ENCODE measurements at places on chromosomes 12 and 14.

GRCh38 chr14:89303456-89304435, 113.3 kb downstream of the FOXN3 start:
- peak; percentile 86 for DNase-seq

DNA sequence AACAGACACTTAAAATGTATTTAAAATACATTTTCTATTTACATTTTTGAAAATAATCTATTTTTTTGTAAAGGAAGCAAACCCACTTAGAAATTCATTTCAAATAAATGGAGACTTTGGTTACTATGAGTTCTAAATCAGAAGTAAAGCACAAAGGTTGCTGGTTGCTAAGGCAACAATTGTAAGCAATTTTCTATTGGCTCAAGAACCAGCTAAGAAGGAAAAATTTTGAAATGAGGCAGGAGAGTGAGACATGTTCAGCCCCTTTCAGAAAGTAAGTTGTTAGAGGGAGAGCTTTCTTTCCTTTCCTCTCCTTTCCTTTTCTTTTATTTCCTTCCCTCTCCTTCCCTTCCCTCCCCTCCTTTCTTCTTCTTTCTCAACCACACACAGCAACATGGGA, 80.7 kb downstream of the PRMT8 start:
- no peak for DNase-seq

- DNase-seq = peak; percentile 91
Observed at GRCh38 chr12:806200-806791, 53.9 kb downstream of the WNK1 start.

DNA sequence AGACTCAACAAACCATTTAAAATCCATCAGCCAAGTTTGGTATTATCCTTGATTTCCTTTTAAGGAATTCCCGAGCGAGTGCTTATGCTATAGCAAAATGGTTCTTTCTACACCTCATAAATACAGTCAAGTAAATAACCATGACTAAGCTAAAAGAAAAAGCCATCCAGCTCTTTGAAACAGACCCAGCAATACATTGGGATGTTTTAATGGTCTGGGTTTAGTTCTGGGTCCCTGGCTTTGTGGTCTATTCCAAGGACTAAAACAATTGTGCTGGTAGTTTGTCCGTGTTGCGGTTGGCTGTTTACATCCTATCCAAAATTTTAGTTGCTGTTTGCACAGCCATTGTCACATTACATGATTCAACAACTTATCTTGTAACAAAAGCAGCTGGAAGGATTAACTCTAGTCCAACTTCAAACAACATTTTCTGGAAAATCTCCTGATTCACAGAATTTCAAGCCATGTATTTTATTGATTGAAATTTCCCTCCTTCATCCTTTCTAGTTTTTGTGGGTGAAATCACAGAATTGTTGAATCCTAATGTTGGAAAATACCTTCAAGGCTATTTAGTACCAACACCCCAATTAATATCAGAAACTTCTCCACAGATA, 19.6 kb downstream of the KLRB1 start:
- no peak for DNase-seq

- no peak for DNase-seq
Observed at GRCh38 chr12:123057513-123058265, 77.2 kb downstream of the ARL6IP4 start.

- DNase-seq = no peak
Observed at GRCh38 chr14:67524634-67524963, 8.5 kb upstream of the PLEKHH1 start.

DNA sequence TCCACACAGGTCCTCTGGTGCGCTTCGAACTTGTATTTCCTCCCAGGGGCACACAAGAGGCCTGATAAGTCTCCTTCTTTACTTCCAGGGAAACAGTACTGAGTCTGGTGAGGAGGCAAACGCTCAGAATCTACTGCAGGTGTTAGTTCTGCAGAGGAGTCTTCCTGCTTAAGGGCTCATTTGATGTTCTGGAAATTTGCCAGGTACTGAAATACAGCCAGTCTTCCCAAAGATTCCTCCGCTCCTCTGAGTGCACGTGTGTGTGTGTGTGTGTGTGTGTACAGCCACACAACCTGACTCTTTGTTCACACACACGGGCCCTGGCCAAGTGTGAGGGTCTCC, 92.0 kb downstream of the FBXL14 start:
- peak; percentile 60 for DNase-seq

GRCh38 chr14:51644217-51644933, 7.3 kb upstream of the FRMD6 start:
- DNase-seq = no peak

DNA sequence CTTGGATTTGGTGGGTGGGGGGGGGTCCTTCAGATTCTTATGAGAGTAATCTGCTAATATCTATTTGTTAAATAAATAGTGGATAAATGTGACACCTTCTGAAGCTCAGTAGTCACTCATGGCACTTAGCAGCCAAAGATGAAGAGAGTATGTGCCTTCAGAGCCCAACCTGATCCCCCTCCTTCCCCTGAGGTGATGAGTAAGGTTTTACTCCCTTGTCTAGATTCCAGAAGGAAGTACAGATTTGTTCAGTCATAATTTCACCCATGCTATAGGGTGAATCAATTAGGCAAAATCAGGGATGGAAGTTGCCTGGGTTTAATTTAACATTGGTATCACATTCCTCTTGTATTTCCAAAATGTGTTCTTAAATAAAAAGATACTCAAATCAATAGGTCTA, 340.3 kb upstream of the ATP2B1 start:
- no peak for DNase-seq

- DNase-seq = no peak
Observed at GRCh38 chr14:54146601-54147000, 190.0 kb upstream of the BMP4 start.

DNA sequence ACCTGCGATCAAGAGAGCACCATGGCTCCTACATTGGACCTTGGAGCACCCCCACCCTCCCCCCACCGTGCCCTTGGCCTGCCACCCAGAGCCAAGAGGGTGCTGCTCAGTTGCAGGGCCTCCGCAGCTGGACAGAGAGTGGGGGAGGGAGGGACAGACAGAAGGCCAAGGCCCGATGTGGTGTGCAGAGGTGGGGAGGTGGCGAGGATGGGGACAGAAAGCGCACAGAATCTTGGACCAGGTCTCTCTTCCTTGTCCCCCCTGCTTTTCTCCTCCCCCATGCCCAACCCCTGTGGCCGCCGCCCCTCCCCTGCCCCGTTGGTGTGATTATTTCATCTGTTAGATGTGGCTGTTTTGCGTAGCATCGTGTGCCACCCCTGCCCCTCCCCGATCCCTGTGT, 1.8 kb upstream of the RNU7-1 start:
- no peak for DNase-seq

DNA sequence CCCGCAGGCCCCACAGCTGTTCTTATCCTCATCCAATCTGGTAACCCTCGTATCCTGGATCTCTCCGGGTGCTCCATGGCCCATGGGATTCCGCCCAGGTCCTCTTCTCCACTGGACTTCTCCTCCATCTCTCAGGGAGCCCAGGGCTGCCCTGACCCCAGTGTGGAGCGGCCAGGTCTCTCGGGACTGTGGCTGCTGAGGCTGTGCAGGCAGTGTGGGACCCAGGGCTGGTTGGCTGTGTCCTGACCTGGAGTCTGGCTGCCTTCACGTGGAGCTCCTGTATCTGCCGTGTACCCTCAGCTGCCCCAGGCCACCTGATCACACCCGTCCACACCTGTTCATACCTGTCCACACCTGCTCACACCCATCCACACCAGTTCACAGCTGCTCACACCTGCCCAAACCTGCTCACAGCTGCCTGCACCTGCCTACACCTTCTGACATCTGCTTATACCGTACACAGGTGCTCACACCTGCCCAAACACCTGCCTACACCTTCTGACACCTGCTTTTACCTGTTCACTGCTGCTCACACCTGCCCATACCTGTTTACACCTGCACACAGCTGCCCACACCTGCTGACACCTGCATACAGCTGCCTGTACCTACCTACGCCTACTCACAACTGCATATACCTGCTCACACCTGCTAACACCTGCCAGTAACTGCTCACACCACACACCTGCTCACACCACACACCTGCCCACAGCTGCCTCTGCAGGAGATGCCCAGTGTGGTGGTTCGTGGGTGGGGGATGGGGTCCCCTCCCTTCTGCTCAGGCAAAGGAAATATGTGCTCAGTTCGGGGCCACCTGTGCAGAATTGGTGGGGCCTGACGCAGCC, 92.2 kb downstream of the GALNT9 start:
- no peak for DNase-seq

DNA sequence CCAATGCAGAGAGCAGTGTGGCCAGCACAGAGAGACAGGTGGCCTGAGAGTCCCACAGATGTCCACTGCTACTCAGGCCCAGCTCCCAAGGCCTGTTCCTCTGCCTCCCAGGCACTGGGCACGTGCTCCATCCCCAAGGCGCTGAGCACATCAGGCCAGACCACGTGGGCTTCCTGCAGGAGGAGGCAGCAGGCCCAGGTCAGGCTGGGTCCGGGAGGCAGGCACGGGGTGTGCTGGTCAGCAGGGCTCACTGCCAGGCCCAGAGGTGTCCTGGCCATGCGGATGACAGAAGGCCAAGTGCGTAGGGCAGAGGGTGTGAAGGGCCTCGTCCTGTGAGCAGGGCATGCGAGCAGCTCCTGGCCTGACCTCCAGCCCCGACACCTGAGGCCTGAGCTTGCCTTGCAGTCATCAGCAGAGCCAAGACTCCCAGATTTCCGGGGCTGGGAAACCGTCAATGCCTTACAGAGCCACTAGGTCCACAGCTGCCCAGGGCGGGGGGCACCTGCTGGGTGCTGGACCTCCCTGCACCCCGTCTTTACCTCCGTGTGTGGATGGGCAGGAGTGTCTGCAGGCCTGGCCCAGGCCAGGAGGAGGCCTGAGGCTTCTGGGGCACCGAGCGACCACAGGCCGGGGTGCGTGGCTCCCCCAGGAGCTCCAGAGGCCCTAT, 14.9 kb downstream of the TRMT61A start:
- DNase-seq = no peak

DNA sequence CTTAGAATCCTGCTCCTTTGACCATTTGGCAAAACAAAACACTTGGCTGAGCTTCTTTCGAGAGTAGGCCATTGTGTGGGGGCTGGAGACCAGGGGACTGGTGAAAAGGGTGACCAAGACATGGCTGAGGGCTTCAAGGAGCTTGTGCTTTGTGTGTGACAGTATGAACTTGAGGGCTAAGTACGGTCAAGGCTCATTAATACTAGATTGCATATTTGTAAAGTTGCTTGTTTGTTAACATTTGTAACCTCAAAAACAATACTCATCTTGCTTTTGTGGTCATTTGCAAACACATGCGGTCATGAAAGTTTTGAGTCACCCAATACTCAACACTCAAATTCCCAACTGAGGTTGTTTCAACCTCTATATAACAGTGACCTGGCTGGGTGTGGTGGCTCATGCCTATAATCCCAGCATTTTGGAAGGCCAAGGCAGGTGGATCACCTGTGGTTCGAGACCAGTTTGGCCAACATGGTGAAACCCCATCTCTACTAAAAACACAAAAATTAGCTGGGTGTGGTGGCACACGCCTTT, 42.5 kb downstream of the ZFYVE26 start:
- no peak for DNase-seq

DNA sequence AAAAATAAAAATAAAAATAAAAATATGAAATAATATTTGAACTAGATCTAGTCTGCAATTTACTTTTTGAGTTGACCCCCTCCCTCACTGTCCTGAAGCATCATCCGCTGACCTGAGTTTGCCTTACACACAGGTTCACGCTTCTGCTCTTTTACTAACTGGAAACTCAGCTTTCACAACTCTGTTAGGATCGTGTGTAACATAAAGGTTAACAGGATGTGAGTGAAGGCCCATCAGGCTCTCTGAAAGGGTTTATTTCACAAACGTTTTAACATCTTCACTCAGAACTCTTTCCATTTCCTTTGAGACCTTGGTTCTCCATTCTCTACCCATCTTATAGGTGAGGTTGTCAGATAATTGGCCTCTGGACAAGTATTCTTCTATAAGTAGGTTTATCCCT, 191.4 kb downstream of the FOXN3 start:
- no peak for DNase-seq

DNA sequence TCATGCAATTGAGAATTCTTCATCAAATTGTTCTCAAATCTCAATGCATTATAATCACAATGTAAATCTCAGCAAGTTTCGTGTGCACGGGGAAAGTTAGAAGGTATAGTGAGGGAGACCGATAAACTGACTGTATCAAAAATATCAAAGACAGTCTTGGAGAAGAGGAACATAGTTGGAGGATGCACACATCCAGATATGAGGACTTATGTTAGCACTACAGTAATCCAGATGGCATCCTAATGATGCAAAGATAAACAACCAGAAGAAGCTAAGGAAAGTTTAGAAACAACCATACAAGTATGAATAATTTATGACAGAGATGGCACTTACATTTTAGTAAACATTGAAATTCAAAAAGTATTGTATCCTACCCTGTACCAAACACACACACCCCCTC, 760.1 kb downstream of the RPS29 start:
- no peak for DNase-seq

DNA sequence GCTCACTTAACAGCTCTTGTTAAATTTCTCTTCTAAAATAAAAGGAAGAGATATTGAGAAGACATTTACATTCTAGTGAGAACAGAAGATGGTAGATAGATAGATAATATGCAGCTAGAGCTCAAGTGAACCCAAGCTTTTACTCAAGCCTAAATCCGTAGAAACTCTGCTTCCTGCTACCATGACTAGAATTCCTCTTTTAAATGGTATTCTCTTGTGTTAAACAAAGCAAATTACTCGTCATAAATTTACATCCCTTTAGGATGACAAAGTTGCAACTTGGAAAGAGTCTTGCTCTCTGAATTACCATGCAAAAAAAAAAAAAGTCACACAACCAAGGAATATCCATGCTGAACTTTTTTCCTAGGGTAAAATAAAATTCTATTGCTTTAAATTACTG, 160.7 kb upstream of the LRFN5 start:
- DNase-seq = no peak

GRCh38 chr14:75876530-75876929, 105.3 kb downstream of the TGFB3 start:
- DNase-seq = peak; percentile 71

DNA sequence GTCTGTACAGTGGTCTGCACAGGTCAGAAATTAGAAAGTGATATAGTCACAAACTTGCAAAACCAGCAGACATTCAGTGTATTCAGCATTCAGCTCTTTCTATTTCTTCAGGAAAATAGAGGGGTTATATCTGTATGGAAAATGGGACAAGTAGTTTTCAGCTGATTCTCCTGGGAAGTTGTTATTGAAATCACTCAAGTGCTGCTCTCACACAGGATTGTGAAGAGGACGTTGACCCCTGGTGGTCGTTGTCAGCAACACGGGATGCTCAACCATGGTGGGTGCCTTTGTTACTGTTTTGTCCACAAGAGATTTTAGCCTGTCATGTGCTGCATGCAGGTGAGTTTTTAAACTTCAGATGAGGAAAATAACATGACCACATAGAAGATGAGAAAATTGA, 981.8 kb downstream of the TMEM121 start:
- no peak for DNase-seq

DNA sequence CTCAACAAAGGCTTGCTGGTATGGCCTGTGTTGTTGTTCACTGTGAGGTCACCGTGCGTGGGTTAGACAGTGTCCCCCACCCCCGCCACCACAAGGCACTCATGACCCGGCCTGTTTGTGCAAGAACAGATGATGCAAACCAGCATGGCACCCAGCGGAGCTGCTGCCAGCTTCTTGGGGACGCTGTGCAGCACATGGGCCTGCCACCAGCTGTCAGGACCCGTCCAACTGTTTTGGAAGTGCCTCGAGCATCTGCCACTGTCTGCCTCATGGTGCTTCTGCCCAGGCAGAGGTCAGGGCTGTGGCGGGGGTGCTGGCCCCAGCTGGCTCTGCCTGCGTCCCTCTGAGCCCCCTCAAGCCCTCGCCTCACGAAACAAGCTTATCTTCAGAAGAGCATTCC, 1.5 kb downstream of the ASB2 start:
- DNase-seq = no peak

All from fibroblast of the aortic adventitia (primary cell).